ENCODE measurements at places on chromosomes 1 and 21.
A peak's percentile ranks its signal among the peaks of the same experiment; 100 is the strongest.

- DNase-seq = peak; percentile 84
Measured at GRCh38 chr1:92080128-92080985, at the start of gene BTBD8. Gene BTBD8, plus strand, starts transcription at chr1:92080345. Its CDS starts 227 bp downstream, at chr1:92080572.

DNA sequence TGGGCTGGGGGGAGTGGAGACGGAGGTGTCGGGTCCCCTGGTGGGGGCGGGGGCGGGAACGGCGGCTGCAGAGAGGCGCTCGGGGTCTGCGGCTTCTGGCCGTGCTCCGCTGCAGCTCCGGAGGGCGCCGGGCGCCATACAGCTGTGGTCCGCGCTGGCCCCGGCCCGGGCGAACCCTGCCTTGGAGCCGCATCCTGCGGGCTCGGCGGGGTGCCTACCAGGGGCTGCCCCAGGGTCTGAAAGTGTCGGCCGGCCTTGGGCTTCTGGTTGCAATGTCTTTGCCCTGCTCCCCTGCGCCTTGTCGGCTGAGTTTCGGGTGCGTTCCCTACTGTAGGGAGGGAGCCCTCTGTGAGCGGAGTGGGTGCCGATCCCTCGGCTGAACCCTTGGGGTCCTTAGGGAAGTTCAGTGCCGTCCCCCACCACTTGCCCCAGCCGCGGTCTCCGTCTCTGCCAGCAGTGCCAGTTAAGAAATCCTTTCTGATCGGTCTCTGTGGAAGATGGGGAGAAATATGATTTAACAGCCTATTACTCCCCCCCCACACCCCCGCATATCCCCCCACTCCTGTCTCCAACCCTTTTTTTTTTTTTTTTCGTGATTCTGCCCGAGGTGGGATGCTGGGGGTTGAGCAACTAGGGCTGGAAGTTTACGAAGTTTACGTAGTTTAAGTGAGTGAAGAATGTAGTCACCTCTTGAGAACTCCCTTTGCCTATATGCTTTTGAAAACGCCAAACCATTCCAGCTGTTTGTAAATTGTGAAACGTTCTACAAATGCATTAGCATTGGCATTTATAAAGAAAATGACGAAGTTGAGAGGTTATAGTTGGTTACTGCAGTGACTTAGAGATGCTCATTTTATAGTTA, 588 bp downstream of the NEXN start:
- DNase-seq = no peak

GRCh38 chr1:182596934-182597333, 7.3 kb downstream of the RGS16 start:
- no peak for DNase-seq

- DNase-seq = no peak
Measured at GRCh38 chr1:115170377-115170776, 81.1 kb upstream of the TSPAN2 start.

- no peak for DNase-seq
Measured at GRCh38 chr1:48222501-48223242, at the start of gene SLC5A9. Gene SLC5A9, plus strand, starts transcription at chr1:48222716. Its CDS starts 21 bp downstream, at chr1:48222737.

- no peak for DNase-seq
Measured at GRCh38 chr1:200103966-200104583, 76.6 kb downstream of the NR5A2 start.

DNA sequence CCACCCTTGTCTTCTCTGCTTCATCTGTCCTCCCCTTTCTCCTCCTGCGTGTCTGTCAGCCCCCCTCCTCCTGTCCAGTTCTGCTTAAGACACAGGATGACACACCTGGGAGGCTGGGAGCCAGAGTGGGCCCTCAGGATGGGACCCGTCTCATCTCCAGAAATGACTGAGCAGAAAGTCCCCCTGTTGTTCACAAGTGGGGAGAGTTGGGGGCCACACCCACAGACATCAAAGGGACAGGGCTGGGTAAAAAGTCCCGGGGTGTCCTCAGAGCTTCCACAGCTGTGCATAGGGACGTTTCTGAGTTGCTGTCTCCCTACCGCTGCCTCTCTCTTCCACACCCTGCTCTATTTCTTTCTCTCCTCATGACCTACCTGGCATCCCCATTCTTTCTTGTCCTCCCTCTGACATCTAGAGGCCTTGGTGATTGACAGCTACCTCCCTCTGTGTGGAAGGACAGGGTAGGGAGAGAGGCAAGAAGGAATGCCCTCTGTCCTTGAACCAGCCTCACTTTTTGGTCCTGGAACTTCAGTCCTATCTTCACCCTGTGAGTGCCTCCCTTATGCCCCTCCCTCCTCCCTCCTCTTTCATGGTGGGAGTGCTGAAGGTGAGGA, 19.5 kb upstream of the SH2D2A start:
- DNase-seq = no peak

GRCh38 chr21:29520171-29520570, 221.4 kb downstream of the BACH1 start:
- no peak for DNase-seq

DNA sequence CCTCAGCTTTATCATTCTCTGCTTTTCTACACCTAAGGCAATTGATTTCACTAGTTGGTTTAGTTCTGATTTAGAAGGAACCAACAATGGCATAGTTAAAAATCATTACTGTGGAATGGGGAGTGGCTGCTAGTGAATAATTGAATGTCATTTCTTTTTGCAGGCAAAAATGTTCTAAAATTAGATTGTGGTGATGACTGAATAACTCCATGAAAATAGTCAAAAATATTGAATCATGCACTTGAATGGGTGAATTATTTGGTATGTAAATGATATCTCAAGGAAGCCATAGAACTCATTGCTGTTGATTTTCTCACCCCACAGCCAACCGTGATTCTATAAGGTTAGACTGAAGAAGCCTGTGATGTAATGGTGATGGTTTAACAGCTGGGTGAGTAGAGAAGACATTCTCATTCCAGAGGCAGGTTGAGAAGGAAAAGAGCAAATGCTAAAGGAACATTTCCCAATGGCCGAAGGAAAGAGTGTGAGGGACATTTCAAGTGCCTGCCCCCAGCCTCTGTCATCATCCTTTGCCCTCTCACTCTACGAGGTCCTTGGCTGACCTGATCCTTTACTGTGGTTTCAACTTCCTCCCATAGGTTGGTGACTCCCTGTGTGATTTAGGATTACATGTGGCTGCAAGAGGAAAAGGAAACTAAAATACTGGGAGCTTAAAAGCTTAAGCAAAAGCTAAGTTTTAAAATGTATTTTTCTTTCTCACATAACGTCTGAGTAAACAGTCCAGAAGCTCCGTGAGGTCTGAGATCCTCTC, 12.5 kb downstream of the OVAAL start:
- no peak for DNase-seq

GRCh38 chr1:11678442-11678841, 2.5 kb downstream of the MAD2L2 start:
- DNase-seq = no peak

DNA sequence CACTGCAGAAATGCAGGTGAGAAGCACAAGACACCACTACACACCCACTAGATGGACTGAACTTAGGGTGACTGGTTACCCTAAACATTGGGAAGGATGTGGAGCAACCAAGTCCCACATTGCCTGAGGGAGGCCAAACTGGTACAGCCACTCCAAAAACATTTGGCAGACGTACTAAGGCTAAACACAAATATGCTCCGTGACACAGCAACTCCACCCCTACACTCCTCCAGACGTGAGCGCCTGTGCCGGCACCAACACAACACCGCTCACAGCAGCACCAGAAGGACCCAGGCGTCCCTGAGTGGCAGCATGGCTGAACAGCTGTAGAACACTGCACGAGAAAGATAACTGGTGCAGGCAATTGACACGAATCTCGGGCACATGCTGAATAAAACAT, 14.7 kb downstream of the PTTG1IP start:
- DNase-seq = no peak

All from hematopoietic multipotent progenitor cell treated with erythropoietin and hydrocortisone succinate and interleukin-3 and kit ligand, for 15 days (in vitro differentiated cells).